ENCODE measurements at places on chromosomes 3 and 15.

DNA sequence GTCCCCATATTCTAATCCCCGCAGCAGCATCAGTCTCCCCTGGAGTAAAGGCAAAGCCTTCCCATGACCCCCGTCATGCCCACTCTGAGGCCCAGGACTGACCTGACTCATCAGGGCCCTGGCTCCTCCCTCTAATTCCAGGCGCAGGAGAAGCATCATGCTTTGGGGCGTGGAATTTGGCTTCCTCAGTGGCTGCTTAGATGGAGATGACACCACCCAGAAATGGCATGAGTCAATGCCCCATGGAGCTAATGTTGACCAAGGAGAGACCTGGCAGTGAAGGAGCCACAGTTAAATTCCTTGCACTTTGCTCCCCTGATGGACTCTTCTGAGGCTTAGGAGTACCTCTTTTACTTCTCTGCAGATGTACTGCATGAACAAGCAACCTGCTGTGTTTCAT lies 204.2 kb upstream of the PROK2 start:
- DNase-seq: no peak

DNA sequence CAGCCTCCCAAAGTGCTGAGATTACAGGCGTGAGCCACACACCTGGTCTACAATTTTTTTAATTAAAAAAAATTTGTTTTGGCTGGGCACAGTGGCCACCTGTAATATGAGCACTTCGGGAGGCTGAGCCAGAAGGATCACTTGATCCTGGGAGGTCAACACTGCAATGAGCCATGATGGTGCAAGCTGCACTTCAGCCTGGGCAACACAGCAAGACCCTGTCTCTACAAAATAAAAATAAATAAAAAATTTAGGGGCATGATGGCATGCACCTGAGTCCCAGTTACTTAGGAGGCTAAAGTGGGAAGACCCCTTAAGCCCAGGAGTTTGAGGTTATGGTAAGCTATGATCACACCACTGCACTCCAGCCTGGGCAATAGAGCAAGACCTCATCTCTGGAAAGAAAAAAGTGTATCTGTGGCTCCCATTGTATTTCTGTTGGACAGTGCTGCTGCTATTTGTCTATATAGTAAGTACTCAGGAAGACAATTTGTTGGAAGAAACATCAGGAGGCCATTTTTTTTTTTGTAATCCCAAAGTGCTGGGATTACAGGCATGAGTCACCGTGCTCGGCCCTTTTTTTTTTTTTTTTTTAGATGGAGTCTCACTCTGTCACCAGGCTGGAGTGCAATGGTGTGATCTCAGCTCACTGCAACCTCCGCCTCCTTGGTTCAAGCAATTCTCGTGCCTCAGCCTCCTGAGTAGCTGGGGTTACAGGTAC lies 27.5 kb upstream of the SH3BP5 start:
- DNase-seq: no peak

DNA sequence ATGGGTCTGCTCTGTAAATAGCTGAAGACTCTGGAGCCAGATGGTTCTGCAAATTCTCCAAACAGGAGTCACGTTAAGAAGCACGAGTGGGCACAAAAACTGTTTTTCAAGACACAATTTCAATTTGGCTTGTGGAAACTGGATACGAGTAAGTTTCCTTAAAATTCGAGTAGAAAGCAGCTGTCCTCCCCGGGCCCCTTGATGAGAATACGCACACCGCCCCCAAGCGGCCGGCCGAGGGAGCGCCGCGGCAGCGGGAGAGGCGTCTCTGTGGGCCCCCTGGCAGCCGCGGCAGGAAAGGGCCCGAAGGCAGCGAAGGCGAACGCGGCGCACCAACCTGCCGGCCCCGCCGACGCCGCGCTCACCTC lies 778 bp upstream of the THBS1 start:
- DNase-seq: peak; percentile 58

DNA sequence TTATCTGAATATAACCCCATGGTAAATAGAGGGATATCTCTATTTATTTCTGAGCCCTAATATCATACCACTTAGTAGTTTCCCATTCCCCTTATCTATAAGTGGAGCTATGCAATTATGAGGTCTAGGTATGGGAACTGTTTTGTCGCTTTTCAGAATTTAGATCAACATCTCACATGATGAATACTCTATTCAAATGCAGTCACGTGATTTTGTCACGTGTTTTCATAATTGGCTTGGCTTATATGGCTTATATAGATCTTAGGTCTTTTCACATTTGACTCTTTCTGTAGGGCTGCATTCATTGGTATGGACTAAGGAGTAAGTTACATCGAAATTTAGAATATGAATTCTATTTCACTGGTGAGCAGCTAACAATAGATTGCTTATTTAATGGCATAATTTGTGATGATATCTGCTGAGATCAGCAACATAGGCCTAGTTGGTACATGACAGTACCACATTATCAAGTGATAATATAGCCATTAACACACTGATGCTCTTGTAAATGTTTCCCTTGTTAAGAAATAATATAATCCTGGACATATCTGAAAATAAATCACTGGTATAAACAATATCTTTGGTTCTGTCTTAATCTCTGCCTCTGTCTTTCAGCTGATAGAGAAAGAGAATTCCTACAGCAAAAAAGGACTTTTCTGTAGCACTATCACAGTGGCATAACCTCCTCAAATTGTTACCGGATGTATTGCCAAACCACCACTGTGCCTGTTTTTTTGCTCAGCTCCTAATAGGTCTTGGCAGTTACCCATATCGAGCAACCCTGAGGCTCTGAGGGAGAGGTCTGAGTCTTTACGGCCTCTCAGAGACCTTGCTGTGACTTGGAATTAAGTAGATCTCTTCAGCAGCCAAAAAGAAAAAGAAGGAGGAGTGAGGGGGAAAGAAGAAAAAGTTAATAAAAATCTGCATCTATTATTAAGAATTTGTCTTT lies 357.1 kb downstream of the ZPLD1 start:
- DNase-seq: no peak

GRCh38 chr15:94322141-94322540 lies 90.8 kb downstream of the MCTP2 start:
- DNase-seq: no peak

GRCh38 chr3:145533696-145534095 lies 627.3 kb downstream of the PLOD2 start:
- DNase-seq: no peak

GRCh38 chr3:140767566-140767965 lies 89.7 kb downstream of the TRIM42 start:
- DNase-seq: no peak

DNA sequence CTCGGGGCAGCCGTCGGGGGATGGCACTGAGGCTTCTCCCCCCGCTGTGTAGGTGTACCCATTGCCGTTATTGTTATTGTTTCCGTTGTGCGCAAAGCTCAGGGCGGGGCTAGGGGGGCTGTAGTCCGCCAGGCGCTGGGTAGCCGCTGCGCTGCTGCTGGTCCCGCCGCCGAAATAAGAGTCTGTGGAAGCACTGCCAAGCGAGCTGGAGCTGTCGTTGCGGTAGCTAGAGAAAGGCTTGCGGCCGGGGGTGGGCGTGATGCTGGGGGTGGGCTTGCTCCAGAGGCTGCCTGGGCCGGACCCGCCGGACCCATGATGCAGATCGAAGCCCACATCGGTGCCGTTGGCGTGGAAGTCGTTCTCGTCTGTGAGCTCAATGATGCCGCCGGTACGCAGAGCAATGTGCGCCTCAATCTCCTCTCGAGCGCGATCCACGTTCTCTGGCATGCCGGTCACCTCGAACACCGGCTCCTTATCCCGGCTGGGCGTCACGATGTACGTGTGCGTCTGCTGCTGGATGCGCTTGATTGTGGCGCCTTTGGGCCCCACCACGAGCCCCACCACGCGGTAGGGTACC lies 1.9 kb downstream of the MEX3B start:
- peak; percentile 17 for DNase-seq

- DNase-seq: peak; percentile 64
Observed at GRCh38 chr3:141646760-141647561, 91.1 kb upstream of the RNF7 start.

DNA sequence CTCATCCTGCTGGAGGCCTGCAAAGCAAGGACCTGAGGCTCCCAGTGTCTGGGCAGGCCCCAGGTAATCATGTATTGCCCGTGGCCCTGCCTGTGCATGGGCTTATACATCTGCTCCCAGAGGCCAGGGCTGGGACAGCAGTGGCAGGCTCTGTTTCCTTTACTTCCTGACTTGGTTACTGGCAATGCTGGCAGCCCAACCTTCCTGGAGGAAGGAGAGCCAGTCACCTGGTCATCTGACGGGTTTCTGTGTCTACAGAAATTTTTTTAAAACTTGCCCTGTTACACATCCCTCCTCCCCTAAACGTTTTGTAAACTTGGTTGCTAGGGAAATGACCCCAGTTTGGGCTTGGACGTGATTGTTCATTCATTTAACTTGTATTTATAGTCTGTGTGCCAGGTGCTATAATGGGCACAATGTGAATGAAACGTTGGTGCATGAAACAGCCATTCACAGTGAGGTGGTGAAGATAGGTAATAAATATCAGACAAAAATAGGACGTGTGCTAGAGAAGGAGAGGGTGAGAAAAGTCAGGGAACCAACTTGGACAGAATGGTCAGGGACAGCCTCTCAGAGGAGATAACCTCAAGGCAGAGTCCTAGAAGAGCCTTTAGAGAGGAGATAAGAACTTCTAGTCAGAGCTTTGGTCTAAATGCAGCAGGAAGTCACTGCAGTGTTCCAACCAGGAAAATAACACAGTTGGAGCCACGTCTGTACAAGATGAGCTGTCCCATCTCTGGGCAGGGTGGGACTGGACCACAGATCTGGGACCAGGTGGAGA lies 14.1 kb downstream of the TEX264 start:
- no peak for DNase-seq

DNA sequence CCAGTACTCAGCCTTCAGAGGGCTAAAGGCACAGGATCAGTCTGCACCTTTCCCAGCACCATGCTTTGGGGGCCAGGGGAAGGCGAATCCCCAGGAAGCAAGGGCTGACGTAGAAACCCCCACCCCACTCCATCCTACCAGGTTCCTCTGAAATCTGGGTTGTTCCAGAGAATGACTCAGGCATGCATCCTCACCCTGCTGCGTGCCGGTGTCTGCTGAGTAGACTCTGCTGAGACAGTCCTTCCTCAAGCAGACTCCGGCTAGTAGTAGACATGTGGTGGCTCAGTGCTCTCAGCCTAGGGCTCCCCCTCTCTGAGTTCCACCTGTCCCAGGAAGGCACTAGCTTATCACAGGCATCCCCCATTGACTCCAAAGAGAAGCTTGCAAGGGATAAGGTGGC lies 9.0 kb downstream of the TMEM43 start:
- DNase-seq: no peak

DNA sequence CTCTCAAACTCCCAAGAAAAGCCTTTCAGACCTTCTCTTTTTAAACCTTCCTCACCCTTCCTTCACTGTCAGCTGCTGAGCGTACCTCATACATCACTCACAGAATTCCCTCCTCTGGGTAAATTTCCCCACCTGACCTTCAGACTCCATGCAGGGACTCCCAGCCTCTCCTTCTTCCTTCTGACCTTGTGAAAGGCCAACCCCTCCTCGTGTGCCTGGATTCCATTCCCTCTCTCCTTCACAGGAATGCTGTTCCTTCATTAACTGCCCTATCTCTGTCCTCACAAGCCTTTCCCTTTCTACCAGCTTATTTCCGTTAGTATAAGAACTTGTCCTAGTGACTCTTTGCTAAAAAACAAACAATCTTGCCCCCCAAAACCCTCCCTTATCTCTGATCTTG lies 69.7 kb upstream of the MME start:
- no peak for DNase-seq

- no peak for DNase-seq
Observed at GRCh38 chr3:146884721-146885120, 279.6 kb upstream of the PLSCR5 start.

GRCh38 chr3:135083179-135083578 lies 288.1 kb downstream of the EPHB1 start:
- DNase-seq: no peak

Data from HTR-8/SVneo (cell line).